ENCODE measurements at places on chromosomes 6 and 20.
A peak's percentile ranks its signal among the peaks of the same experiment; 100 is the strongest.

GRCh38 chr6:128311944-128312570, 208.3 kb downstream of the PTPRK start:
- DNase-seq: no peak

- peak; percentile 43 for DNase-seq
Measured at GRCh38 chr20:43537921-43538877, 20.6 kb upstream of the SGK2 start.

GRCh38 chr6:83378621-83379388, 52.0 kb downstream of the ME1 start:
- DNase-seq: no peak

GRCh38 chr6:106591111-106591825, 38.0 kb downstream of the RTN4IP1 start:
- no peak for DNase-seq

- peak; percentile 41 for DNase-seq
Measured at GRCh38 chr6:79079561-79080041, 1.5 kb upstream of the PHIP start.

DNA sequence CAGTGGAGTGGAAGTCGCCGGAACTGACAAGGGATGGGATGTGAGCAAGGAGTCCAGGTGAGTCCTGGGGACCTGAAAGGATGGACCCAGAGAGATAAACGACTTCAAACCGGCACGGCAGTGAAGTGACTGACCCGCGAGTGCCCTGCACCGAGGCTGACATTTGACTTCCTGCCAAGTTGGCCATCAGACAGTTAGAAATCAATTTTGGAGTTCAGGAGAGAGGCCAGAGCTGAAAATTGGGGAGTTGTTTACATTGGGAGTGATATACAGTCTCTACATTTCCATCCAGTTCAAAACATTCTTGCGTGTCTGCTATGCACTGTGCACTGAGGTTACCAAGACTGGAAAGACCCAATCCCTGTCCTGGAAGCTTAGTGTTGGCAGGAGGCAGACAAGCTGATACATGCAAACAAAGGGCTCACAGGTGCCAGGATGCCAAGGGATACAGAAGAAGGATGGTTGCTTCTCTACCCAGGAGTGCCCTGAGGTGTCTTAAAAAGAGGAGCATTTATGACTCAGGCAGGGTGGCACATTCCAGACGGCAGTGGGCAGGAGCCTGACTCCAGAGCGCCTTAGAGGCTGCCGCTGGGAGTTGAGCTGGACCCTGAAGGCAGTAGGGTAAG, 186.6 kb downstream of the MTHFD1L start:
- DNase-seq: no peak

Measured in NCI-H1105 treated with DMSO at 0.1 percent for 48 hours (cell line).